ENCODE measurements at places on chromosomes 1 and 21. TPM values are rescaled to one million over a fixed set of nuclear protein-coding genes. Genes with fewer than 3 reads are reported as not detected.

- DNase-seq, result no peak
These were observed 8.0 kb upstream of the RGS13 start for GRCh38 chr1:192627901-192628300.

DNA sequence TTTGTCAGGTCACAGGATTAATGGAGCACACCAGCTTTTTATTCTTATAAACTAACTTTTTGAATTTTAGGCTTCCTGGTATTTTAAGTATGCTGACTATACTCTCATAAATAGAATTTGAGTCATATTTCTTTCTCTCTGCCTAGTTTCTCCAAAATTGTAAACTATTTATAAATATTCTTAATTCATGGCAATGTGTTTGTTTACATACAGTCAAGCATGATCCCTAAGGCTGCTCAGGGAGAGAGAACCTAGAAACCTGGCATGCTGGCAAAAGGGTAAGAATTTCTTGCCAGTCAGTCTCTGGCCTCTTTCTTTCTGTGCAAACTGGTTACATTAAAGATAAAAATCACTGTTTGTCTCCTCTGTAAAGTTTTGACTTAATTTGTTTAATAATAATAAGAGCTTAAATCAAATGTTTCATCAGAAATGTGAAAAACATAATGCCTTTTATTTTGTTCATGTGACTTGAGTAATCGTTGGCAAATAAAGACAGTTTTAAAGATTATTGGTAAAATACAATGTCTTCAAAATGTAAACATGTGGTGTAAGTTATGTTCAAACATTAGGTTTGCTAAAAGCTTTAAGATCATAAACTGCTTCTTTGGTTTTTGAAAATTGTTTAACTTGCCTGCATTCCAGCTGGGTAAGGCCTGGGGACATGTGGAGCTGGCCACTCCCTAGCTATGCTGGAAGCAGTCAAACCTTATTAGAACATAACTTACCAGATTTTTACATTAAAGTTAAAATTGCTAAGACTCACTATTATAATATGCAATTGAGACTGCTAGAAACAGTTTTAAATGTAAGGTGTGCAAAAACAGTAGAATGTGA lies 1401.7 kb downstream of the NCAM2 start:
- DNase-seq, result no peak

- no peak for DNase-seq
These were observed 67.1 kb downstream of the LHX9 start for GRCh38 chr1:197984289-197984688.

- peak; percentile 60 for DNase-seq
These were observed 591.3 kb upstream of the ADGRL2 start for GRCh38 chr1:81209461-81209860.

- peak; percentile 70 for DNase-seq
These were observed 13.7 kb upstream of the SRP9 start for GRCh38 chr1:225763716-225764548.

DNA sequence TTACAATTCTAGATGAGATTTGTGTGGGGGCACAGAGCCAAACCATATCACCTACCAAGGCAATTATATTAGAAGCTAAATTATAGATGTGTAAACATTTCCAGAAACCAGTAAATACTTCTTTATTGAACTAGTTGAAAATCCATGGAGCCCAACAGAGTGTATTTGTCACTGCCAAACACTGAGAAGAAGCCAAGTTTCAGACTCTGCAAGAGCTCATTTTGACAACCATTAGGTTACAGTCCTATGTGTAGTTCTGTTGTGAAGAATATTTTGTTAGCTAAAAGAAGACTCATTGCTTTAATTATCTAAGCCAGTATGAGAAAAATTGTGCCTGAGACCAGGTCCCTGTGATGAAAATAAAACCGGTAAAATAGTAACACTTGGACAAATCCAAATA lies 358.9 kb upstream of the SGIP1 start:
- DNase-seq, result no peak

DNA sequence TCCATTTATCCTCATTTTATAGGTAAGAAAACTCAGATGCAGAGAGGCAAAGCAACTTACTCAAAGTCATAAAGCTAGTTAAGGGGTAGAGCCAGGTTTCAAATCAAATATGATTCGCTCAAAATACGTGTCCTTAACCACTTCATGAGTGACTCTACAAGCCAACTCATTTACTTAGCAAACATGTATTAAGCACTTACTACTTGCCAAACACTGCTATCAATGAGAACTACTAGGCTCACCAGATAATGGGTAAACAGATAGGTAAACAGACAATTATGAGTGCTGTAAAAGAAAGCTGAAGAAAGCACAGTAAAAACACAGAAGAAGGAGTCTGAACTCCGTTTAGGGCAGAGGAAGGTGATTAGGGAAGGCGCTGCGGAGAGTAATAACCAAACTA lies 65.9 kb downstream of the WDR64 start:
- DNase-seq, result no peak

DNA sequence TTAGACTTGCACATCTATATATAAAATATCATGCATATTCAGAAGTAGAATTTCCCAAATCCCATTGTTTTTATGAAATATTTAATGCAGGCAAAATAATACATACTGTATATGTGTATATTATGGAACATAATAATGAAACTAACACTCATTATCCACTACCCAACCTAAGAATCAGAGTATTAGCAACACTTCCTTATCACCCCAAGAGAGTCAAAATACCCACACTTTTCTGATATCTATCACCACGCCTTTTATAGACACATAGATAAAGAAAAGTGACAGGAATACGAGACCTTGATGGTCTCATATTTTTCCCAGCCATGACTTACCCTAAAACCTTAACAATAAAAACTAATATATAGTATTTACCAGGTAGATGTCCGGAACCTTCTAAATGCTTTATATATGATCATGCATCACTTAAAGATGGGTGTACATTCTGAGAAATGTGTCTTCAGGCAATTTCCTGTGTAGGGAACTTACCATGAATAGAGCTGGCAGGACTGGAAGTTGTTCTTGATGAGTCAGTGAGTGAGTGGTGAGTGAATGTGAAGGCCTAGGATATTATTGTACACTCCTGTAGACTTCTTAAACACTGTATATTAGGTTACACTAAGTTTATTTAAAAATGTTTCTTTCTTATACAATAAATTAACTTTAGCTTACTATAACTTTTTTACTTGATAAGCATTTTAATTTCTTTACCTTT lies 45.5 kb downstream of the TNFSF4 start:
- no peak for DNase-seq

DNA sequence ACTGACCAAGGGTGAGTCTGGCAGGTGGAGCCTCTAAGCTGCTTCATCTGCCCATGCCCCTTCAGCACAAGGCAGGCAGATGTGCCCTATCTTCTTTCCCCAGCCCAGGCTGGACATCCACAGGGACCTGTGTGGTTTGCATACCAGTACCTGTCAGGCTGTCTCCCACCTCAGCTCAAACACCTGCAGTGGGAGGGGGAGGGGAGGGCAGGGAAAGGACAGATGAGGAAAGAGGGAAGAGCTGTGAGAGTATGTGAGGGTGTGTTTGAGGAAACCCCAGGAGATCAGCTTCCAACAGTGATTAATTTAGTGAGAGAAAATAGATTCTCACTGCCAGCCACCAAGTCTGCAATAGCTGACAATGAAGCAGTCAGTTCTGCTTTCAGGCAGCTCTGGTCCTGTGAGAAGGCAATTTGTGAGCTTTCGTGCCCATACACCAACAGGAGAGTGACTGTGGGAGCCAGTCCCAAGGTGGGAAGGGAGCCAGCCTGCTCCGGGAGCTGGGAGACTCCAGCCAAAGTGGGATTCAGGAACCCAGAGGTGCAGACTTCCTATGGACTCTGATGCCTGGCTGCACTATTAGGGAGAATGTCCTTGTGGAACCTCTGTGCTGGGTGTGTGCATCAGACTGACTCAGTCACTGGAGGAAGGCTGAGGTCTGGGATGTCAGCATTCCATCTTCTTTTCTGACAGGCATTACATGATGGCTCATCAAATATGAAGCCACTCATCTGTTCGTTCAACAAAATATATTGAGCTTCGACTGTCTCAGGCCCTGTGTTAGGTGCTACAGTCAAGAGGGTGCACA lies 59.7 kb downstream of the TNR start:
- no peak for DNase-seq

Gene ADGRL2
- total RNA-seq, result 421 TPM

DNA sequence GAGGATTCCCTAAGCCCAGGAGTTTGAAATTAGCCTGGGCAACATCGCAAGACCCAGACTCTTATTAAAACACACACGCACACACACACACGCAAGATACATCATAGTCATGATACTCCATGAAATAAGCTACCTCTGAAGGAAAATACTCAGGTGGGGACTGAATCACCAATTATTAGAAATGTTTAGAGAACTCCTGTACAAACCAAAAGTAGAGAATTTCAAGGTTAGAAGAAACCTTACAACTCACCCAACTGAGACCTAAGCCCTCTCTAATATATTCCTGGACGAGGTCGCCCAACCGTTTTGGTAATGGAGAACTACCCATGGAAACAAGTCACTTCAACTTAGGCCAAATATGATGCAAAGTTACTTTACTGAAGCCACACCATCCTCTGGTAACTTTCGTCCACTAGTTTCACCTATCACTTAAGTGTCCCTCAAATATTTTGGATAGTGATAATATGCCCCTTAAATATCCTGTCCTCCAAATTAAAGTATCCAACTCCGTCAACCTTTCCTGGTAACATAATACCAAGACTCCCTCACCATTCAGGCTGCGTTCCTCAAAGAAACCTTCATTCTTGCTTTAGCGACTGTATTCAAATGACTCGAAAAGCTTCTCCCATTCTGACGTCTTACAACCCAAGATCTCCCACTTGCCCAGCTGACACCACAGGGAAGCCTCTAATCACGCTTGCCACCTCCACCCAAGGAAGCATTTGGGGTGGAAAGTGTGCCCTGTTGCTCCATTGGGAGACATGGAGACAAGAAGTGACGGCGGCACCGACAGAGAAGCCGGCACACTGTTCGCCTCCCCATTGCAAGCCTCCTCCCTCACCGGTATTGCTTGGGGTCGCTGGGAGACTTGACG lies 856 bp downstream of the NRDC start:
- DNase-seq, result peak; percentile 31

DNA sequence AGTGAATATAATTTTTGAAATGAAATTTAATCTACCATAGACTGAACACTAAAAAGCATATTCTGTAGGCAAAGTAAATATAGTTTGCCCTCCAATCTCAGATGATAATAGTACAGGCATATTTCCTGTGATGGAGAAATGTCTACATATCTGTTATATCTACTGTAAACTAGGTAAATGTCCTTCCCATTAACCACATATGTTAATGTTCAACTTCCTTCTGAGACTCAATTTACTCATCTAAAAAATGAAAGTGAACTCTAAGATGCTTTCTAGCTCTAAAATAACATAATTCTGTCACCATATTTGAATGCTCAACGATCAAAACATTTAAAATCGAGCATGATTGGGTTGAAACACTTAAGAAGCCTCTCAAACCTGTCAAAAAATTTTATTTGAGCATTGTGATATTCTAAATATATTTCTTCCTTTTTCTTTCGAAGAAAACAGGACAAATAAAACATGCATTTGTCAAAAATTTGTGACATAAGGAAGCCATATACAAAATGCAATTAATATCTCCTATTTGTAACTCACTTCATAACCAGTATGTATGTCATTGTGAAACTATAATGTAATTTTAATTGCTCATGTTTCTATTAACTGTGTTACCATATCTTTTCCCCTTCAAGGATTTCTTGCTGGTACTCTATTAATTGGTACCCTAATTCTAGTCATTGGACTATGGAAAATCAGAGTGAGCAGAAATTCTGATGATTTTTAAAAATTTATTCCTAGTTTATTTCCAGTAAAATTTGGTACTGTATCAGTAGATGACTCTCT lies 34.2 kb downstream of the CD55 start:
- no peak for DNase-seq

DNA sequence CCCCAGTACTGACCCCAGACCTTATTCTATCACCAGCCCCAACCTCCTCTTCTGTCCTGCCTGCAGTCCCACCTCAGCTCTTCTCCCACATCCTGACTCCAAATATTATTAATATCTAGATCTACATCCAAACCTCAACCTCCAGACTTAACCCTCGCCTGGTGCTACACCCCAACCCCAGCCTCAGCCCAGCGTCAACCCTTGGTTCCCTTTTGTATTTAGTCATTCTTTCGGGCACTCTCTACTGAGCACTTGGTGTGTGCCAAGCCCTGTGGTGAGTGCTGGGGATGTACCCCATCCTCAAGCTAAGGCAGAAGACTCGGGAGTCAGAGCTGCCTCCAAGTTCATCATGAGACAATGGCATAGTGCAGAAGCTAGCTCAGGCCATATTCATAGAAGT lies 1.1 kb downstream of the SHISAL2A start:
- DNase-seq, result no peak

- DNase-seq, result no peak
These were observed 13.2 kb upstream of the DMRTA2 start for GRCh38 chr1:50436489-50436888.

Gene FYB2
- total RNA-seq, result 5.1 TPM

GRCh38 chr1:6996371-6996770 lies 211.1 kb downstream of the CAMTA1 start:
- no peak for DNase-seq

GRCh38 chr1:186295980-186296379 lies 79.1 kb downstream of the TPR start:
- DNase-seq, result no peak

DNA sequence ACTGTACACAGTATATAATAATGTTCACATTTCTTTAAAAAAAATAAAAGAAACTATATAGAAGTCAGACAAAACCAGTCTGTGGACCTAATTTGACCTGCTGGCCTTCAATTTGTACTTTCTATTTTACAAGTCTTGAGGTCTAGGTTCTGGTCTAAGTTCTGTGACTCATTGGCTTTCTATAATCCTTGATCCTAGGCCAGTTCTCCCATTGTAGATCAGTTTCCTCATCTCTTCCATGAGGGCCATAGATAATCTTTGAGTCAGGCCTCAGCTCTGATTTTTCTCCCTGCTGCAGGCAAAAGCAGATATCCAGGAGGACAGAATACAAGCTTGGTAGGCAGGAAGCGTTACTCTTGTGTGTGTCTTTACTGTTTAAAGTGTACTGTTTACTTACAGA lies 603.7 kb upstream of the CAMK1G start:
- DNase-seq, result no peak

Gene KRTAP13-2
- not detected for total RNA-seq

Gene FCGR3A
- total RNA-seq, result 110 TPM

Gene EPHB2
- 8.5 TPM for total RNA-seq

DNA sequence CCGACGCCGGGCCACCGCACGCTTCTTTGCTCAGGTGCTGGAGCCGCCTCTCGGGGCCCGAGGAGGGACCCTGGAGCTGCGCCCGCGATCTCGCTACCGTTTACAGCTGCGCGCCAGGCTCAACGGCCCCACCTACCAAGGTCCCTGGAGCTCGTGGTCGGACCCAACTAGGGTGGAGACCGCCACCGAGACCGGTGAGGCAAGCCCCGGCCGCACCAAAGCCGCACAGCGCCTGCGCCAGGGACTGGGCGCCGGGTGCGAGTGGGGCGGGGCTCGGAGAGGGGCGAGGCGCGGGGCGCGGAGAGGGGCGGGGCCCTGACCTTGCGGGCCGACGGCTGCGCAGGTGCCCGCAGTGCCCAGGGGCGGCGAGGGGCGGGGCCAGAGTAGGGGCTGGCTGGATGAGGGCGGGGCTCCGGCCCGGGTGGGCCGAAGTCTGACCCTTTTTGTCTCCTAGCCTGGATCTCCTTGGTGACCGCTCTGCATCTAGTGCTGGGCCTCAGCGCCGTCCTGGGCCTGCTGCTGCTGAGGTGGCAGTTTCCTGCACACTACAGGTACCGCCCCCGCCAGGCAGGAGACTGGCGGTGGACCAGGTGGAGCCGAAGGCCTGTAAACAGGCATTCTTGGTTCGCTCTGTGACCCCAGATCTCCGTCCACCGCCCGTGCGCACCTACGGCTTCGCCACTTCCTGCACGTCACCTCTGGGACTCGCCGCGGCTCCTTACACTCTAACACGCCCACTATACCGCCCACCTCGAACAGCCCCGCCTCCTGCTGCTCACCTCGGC lies 9.8 kb upstream of the CDC20 start:
- peak; percentile 68 for DNase-seq

Gene ANGPTL1
- 18.4 TPM for total RNA-seq

Measured in lung (tissue), 17 donors.